CMK (cell line): ENCODE measurements at places on chromosomes 1 and 21.

DNA sequence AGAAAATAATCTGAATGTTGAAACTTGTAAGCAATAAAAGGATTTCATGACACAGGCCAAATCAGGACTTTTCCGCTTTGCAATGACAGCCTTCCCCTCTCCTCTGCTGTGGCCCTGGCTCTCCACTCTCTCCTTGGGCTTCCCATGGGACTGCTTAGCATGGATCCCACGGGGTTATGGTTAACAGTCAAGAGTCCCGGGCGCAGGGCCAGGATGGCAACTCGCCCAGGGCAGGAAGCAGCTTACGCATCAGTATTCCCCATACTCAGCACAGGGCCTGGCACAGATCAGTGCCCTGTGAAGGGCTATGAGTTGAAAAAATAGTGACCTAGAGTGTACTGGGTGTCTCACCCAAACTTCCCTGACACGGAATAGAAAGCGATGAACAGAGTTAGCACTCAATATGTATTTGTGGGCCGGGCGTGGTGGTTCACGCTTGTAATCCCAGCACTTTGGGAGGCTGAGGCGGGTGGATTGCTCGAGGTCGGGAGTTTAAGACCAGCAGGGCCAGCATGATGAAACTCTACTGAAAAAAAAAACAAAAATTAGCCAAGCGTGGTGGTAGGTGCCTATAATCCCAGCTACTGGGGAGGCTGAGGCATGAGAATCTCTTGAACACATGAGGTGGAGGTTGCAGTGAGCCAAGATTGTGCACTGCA lies 29.1 kb upstream of the GRHL3 start:
- no peak for DNase-seq

- no peak for DNase-seq
These were observed 1.4 kb upstream of the TTLL7 start for GRCh38 chr1:84000196-84000885.

DNA sequence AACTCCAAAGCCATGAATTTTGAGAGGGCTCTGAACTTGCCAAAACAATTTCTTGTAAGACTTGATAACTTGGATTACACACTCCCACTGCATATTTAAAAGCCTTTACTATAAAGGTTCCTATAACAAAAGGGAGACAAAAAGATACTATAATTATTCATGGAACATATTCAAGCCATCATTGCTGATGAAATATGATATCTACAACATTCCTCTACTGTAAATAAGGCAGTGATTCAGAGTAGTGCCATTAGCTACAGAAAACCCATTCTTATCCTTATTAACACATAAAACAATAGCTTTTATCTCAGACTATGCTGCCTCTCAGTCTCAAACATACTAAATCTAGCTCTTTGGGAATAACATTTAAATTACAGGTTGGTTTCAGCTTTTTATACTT lies 675.5 kb upstream of the CXADR start:
- no peak for DNase-seq

DNA sequence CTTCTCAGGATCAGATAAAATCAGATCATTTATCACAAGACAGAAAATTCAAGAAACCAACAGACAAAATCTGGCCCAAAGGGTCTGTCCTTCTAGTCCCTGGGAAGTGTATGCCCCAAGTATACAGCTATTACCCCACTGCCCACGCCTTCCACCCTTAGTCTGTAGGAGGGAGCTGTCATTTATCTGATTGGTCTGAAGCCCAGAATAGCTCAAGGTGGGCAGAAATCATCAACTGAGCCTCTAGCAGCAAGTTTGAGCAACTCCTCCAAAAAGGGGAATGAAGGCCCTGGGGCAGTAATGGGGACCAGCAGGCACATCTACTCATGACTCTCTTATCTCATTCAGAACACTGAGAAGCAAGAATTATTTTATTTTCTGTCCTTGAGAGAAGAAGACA lies 126.9 kb downstream of the MATN1 start:
- DNase-seq = no peak

DNA sequence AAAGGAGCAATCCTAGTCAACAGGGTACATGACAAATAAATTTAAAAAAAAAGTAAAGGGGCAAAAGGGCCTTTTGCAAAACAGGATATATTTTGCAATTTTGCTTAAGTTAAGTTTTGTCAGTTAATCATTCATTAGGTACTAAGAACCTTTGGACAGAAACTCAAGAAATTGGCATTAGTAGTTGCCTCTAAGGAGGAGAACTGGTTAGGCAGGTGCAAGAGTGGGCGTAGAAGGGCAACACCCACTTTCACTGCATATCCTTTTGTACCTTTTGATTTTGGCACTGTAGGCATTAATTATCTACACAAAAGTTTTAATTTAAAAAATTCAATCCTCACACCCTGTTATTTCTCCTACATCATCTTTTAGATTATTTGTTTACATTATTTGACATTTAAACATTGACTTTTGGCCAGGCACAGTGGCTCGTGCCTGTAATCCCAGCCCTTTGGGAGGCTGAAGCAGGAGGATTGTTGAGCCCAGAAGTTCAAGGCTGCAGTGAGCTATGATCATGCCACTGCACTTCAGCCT lies 4.3 kb downstream of the DDAH1 start:
- DNase-seq = no peak

DNA sequence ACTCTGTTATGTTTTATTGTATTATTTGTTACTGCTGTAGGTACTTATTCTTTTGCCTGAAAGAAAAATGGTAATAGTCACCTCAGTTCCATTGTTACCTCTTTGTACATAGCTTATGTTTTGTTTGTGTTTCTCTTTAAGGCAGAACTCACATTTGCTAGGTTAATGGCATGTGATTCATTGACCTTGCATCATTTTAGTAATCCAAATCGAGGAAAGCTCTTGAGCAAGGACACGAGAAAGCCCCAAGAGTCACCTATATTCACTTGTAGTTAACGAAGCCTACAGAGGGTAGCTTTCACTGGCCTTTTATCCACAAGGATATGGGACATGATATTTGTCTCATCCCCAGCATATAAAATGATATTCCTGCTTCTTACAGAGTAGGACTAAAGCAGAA lies 1765.2 kb downstream of the NCAM2 start:
- DNase-seq = no peak

DNA sequence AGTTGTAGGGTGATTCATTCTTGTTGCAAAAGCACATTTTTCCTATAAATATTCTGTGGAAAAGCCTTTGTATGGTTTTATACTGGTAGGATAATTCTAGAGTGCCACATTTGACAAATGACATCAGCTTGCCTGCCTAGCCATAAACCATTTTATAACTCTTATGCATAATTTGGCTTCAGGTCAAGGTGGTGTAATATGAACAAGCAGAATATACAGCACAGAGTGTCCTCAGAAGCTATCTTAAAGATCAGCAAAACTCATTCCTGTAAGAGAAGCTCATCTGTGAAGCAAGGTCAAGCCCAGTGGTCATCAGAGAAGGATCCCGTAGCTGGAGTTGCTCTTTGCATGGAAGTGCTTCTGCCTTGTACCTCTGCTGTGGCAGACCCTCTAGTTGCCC lies 24.0 kb upstream of the C1orf21 start:
- no peak for DNase-seq

DNA sequence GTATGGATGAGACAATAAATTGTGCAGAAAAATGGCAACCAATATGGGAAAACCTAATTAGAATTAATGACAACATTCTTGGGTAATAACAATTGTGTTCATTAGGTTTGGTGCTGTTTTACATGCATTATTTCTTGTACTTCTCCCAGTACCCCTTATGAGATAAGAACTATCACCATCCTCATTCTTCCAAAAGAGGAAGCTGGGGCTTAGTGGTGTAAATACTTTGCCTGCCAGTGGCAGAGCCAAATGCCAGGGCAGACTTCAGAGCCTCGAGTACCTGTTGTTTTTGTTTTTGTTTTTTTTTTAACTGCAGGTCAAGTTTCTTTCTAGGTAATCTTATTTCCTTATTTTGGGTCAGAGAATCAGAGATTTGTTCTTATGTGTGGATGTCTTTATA lies 206.4 kb downstream of the RHOU start:
- no peak for DNase-seq

- DNase-seq = no peak
These were observed 29.4 kb upstream of the SLC26A9 start for GRCh38 chr1:205972491-205973168.

DNA sequence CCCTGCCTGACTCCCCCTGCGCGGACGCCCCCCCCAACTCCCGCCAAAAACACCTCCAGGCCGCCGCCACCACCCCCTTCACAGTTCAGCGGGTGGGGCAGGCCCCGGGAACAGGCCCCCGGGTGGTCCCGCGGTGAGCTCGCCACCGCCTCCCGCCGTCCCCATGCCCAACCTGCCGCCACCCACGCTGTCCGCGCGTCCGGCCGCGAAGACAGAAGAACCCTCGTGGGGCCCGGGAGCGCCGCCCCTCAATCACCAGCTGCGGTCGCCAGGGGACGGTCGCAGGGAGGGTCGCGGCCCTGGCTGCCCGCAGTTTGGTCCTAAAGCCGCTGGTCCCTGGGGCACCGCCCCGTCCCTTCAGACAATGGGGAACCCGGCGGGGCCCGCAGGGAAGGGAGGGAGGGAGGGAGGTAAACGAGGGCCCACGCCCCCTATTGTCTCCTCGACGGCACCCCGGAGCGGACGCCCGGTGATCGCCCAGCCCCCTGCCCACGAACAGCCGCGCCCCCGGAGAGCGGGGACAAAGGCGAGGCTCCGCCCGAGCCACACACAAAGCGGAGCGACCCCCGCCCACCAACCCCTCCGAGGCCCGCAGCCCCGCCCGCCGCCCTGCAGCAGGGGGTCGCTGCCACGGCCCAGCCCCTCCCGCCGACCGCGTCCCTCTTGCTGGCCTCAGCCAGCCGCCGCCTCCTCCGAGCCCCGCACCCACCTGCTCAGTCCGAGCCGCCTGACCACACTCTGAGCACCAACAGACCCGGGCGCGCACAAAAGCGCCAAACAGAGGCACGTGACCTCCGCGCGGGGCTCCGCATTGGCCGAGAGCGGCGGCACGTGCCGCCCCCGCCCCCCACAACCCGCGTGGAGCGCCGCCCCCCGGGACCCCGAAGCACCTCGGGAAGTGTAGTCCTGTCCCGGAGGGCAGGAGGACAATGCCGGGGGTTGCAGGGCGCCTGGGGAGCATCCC lies at the start of gene STMN1:
Gene STMN1 (minus strand): TSS at position 740 of the 964 bp plus-strand sequence. CDS start 1,743 bp downstream, outside the sequence.
- peak; percentile 88 for DNase-seq

GRCh38 chr21:31911138-31911907 lies 38.5 kb downstream of the HUNK start:
- no peak for DNase-seq

DNA sequence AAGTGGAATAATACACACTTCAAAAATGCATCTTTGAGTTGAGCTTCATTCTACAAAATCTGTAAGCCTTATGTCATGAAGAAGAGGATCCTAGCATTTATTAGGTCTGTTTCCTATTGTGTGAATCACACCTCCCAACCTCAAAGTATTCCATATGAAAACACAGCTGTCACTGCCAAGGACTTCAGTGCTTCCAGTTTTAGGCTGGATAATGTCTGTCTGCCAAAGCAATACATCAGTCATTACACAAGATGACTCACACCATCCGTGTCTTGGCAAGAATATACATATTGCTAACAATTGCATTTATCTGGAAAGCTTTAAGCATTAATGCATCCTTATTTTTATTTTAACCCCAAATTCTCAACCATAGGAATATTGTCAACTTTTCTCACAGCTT lies 125.7 kb upstream of the TMPRSS15 start:
- DNase-seq = no peak

DNA sequence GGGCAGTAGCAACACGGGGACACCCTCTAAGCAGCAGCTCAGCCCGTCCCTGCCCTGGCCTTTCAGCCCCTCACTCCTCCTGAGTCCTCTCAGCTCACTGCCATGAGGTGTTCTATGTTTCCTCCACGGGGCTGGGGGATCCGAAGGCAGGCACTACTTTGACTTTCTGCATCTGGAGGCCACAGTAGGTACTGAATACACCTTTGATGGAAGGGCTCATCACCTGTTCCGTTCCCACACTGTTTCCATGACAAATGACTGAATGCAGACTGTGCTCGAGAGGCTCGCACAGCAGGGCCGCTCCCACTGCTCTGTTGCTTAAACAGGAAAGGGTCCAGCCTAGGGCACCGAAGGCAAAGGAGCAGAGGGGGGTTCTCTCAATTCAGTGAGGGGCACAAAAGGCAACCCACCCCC lies 77.6 kb upstream of the DNAH14 start:
- no peak for DNase-seq

DNA sequence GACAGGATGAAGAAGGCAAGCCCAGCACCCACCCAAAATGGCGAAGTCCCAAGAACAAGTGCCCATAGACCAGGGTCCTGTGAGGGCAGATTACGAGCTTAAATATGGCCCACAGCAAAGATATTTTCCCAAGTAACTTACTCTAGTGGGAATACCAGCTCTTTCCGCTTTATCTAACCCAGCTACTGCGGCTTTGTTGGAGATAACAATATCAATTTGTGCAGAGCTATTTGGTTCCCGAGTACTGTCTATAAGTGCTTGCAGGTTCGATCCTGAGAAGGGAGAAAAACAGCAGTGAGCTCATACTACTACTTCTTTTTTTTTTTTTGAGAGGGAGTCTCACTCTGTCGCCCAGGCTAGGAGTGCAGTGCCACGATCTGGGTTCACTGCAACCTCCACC lies 14.3 kb upstream of the DNAJC28 start:
- DNase-seq = no peak

- DNase-seq = no peak
These were observed 479.0 kb downstream of the PTBP2 start for GRCh38 chr1:97200595-97200994.

DNA sequence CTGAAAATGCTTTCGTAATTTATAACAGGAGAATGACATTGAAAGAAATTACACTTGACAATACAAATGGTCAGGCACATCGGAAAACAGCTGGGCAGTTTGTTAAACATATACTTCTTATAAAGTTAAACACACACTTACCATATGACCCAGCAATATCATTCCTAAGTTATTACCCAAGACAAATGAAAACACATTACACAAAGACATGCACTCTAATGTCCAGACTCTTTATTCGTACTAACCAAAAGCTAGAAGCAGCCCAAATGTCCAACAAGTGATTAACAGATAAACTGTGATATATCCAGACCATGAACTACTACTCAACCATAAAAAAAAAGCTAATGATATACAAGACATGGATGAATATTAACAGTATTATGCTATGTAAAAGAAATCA lies 8.5 kb downstream of the AKT3 start:
- DNase-seq = no peak

DNA sequence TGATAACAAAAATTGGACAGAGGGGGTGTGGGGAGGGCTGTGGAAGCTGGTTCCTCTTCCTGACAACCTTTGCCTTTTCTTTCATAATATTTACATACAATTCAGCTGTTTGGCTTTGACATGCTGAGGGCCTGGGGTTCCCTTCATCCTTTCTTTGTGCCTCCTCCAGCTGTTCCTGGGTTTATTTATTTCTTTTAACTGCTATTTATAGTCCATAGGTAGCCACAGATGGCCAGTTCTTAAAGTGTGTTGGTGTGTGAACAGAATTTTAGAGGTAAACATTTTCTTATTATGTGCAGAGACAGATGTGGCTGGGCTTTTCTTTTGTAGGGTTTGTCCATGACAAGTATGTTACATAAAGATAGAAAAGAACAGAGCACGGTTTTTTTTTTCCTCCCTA lies 34.1 kb upstream of the CNIH3 start:
- no peak for DNase-seq

- DNase-seq = no peak
These were observed 43.9 kb downstream of the NAV1 start for GRCh38 chr1:201582705-201583442.

GRCh38 chr1:173868266-173869020 lies at the start of gene ZBTB37:
ZBTB37 (plus strand) TSS chr1:173868380; CDS start chr1:173870226, 1,846 bp downstream.
- DNase-seq = peak; percentile 92
